Kidney epithelial cell (primary cell): ENCODE measurements at places on chromosomes 12 and 14. TPM values are rescaled to one million over a fixed set of nuclear protein-coding genes. Genes with fewer than 3 reads are reported as not detected.

GRCh38 chr12:11756523-11756922 lies 107.0 kb downstream of the ETV6 start:
- no peak for DNase-seq

Gene GYS2
- not detected in 2 replicates for total RNA-seq

DNA sequence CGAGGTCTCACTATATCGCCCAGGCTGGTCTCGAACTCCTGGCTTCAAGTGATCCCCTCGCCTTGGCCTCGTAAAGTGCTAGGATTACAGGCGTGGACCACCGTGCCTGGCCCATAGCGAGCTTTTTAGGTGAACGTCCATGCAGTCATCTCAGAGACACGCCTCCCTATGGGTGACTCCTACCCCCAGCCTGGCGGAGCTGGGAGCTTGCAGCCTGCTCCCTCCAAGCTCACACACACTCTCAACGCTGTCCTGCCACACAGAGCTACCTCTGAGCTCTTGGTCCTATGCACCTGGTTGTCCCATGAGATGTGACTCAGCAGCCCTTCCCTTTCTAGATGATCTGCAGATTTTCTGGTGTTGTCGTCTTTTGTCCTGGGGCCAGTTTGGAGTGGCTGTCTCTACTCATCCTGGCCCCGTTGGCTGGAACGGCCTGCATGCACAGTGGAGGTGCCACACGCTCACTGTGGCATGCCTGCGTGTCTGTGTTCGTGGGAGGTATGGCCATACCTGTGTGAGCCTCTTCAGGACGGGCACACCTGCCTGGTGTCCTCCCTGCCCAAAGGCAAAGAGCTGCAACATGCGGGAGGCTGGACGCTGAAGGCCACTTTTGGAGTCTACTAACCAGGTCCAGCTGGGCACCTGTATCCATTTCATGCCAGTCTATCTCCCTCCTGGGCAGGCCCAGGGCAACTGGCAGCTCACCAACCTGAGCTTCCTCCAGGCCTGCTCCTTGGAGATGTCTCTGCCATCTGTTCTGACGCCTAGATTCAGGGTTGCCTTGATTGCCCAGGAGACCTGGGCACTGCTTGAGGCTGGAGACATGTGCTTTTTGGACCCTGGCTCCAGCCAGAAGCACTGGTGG lies 18.1 kb downstream of the CABP1 start:
- no peak for DNase-seq

Gene TNS2
- total RNA-seq = 3.8 and 10.1 TPM in 2 replicates
